ENCODE measurements at places on chromosomes 12 and 14.
A peak's percentile ranks its signal among the peaks of the same experiment; 100 is the strongest.

DNA sequence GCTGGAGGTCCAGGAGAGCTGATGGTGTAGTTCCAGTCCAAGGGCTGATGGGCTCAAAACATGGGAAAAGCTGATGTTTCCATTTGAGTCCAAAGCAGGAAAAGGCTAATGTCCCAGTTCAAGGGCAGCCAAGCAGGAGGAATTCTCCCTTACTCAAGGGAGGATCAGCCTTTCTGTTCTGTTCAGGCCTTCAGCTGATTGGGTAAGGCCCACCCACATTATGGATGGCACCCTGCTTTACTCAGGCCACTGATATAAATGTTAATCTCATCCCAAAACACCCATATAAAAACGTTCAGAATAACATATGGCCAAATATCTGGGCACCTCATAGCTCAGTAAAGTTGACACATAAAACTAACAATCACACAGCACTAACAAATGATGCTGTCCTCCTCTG, 64.1 kb downstream of the SAMD4A start:
- DNase-seq: no peak
- H3K27ac ChIP-seq: no peak overlapping the region
- H3K4me1 ChIP-seq: peaks cover 6% of the 10 kb centered on the region

GRCh38 chr12:54217774-54218241, 29.0 kb upstream of the SMUG1 start:
- H3K4me3 ChIP-seq: peak overlapping the region; percentile 21
- H3K36me3 ChIP-seq: no peaks in the 10 kb centered on the region
- H3K27me3 ChIP-seq: peaks cover 2% of the 10 kb centered on the region
- H3K4me1 ChIP-seq: peaks cover 3% of the 10 kb centered on the region
- DNase-seq: no peak
- H3K27ac ChIP-seq: no peak overlapping the region

- H3K36me3 ChIP-seq: no peaks in the 10 kb centered on the region
- H3K27ac ChIP-seq: no peak overlapping the region
- DNase-seq: no peak
- H3K4me1 ChIP-seq: no peaks in the 10 kb centered on the region
- no peak overlapping the region for H3K4me3 ChIP-seq
Measured at GRCh38 chr12:75568801-75569200, 57.4 kb upstream of the KRR1 start.

- no peak for DNase-seq
- no peaks in the 10 kb centered on the region for H3K36me3 ChIP-seq
- H3K4me1 ChIP-seq: no peaks in the 10 kb centered on the region
- no peak overlapping the region for H3K27ac ChIP-seq
- no peak overlapping the region for H3K4me3 ChIP-seq
- H3K27me3 ChIP-seq: no peaks in the 10 kb centered on the region
Measured at GRCh38 chr14:98189062-98189461, 1082.9 kb downstream of the BCL11B start.

DNA sequence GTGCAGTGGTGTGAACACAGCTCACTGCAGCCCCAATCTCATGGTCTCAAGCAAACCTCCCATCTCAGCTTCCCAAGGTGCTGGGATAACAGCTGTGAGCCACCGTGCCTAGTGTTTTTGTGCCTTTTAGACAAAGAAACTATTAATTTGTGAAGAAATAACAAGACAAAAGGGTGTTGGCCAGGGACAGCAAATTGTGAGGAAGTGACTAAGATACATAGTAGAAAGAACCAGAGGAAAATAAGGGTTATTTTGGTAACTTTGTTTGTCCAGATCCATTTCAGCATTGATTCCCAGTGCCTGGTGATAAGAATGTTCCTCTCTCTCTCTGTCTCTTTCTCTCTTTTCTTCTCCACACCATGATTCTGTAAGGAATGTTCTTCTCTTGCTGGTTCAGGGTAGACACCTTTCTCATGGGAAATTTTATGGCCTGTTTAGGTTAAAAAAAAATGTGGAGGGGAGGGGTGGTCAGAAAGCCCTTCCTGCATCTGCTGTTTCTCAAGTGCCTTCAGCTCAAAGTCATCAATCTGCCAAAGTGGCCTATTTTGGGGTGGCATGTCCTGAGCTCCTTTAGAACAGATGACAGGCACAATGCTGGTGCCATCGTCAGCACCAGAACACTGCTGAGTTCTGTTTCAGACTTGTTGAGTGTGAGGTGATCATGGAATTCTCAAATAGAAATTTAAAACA, 184.4 kb upstream of the EEA1 start:
- no peaks in the 10 kb centered on the region for H3K36me3 ChIP-seq
- H3K27me3 ChIP-seq: no peaks in the 10 kb centered on the region
- no peaks in the 10 kb centered on the region for H3K4me1 ChIP-seq
- DNase-seq: no peak

DNA sequence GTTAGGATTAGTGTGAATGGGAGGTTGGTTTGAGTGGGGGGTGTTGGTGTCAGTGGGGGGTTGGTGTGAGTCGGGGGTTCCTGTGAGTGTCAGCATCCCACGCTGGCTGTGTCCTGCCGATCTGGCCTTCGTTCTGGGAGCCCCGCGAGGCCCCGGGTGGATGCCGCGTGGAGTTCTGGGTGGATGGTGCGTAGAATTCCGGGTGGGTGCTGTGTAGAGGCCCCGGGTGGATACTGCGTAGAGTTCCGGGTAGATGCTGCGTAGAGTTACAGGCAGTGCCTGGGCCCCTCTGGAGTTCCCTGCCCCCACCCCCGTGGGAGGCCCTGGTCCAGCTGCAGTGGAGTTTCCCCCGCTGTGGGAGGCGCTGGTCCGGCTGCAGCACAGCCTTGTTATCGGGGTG, 8.7 kb downstream of the NOC4L start:
- H3K27ac ChIP-seq: no peak overlapping the region
- H3K4me3 ChIP-seq: no peak overlapping the region
- H3K27me3 ChIP-seq: no peaks in the 10 kb centered on the region
- H3K36me3 ChIP-seq: peaks cover 24% of the 10 kb centered on the region
- DNase-seq: no peak

DNA sequence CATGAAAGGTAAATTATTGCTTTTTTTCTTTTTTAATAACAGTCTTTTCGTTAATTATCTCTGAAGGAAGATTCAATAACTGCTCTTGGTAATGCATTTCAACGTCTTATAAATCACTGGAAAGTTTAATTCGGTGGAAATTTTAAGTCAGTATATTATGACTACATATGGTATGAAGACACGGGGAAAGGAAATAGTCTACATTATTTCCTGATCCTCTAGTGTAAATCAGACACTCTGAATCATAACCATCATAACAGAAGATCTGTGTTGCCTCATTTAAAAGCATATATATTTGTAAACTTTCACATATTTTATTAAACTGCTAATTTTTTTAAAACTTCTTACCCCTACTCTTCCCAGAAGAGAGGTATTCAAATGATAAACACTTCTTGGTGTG, 53.7 kb downstream of the EFCAB11 start:
- no peaks in the 10 kb centered on the region for H3K4me1 ChIP-seq
- DNase-seq: no peak
- H3K36me3 ChIP-seq: no peaks in the 10 kb centered on the region
- H3K27ac ChIP-seq: no peak overlapping the region
- no peak overlapping the region for H3K4me3 ChIP-seq

DNA sequence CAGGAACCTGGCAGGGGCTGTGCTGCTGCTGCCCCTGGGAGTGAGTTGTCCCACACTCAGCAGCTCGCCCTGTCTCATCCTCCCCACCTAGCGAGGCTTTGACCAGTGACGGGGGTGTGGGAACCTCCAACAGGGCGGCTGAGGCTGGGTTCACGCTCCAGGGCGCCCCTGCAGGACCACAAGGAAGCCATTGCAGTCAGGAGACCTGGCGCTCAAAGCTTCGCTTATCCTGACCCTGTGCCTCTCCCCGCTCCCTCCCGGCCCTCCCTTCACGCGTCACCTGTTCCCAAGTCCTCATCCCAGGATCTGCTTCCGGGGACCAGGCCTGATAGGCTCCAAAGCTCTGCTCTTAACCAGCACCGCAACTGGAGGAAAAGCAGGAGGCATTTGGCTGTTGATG, 272.0 kb upstream of the SFSWAP start:
- no peaks in the 10 kb centered on the region for H3K4me1 ChIP-seq
- H3K4me3 ChIP-seq: no peak overlapping the region
- no peaks in the 10 kb centered on the region for H3K27me3 ChIP-seq
- no peaks in the 10 kb centered on the region for H3K36me3 ChIP-seq
- H3K27ac ChIP-seq: no peak overlapping the region

GRCh38 chr14:35897616-35898111, 71.5 kb downstream of the BRMS1L start:
- no peak for DNase-seq
- no peaks in the 10 kb centered on the region for H3K36me3 ChIP-seq
- H3K4me3 ChIP-seq: no peak overlapping the region
- no peak overlapping the region for H3K27ac ChIP-seq
- H3K27me3 ChIP-seq: no peaks in the 10 kb centered on the region
- no peaks in the 10 kb centered on the region for H3K4me1 ChIP-seq

- H3K36me3 ChIP-seq: no peaks in the 10 kb centered on the region
- H3K27ac ChIP-seq: no peak overlapping the region
- H3K4me3 ChIP-seq: no peak overlapping the region
- no peaks in the 10 kb centered on the region for H3K27me3 ChIP-seq
- no peak for DNase-seq
- peaks cover 3% of the 10 kb centered on the region for H3K4me1 ChIP-seq
Measured at GRCh38 chr12:10101648-10102220, 2.9 kb upstream of the CLEC1A start.

GRCh38 chr14:32311294-32312009, 17.6 kb upstream of the AKAP6 start:
- no peaks in the 10 kb centered on the region for H3K4me1 ChIP-seq
- H3K27me3 ChIP-seq: no peaks in the 10 kb centered on the region
- no peak overlapping the region for H3K27ac ChIP-seq

DNA sequence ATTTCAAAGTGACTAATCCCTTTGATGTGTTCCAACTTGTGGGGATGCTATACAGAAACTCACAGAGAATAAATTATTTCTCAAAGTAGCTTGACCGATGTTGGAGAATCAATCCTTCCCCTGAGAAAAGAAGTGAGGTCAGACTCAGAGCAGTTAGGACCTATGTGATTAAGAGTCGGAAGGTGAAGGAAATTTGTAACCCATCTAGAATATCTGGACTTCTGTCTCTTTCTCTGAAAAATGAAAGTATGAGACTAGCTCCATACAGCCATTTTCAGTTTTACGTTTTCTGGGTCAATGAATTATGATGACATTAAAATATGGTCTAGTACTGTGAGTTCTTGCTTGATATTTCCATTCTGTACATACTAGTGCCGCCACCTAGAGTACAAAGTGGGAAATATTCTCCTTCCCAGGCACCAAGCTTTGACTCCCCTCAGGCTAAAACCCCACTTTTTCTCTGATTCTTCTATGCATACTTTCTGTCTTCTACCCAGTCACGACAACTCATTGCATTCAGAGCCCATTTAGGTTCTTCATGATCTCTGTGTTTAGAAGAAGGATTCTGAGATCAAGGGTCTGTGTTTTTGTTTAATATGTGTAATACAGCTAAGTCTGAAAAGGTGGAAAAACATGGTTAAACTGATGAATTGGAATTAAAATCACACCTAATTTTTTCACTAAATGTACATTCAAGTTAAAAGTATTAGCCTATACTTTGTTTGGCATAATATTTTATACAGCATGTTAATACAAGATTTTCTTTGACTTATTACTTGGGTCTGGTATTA, 6.9 kb upstream of the NTS start:
- no peak overlapping the region for H3K27ac ChIP-seq
- H3K4me1 ChIP-seq: peaks cover 1% of the 10 kb centered on the region

DNA sequence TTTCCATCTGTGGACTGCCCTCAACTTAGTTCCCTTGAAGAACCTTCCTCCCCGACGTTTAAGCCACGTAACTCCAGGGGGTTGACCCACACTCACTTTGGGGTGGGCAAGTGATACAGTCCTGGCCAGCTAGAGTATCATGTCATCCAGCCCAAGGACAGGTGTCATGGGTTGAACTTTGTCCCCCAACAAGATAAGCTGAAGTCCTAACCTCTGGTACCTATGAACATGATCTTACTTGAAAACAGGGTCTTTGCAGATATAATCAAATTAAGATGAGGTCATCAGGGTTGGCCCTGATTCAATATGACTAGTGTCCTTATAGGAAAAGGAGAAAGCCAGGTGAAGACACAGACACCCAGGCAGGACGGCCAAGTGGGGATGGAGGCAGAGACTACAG, 68.6 kb downstream of the ITPK1 start:
- no peak overlapping the region for H3K27ac ChIP-seq
- DNase-seq: no peak
- no peaks in the 10 kb centered on the region for H3K36me3 ChIP-seq
- H3K4me1 ChIP-seq: peaks cover 17% of the 10 kb centered on the region
- no peak overlapping the region for H3K4me3 ChIP-seq
- H3K27me3 ChIP-seq: no peaks in the 10 kb centered on the region

- no peak for DNase-seq
- H3K4me1 ChIP-seq: peaks cover 4% of the 10 kb centered on the region
- H3K27me3 ChIP-seq: no peaks in the 10 kb centered on the region
- no peak overlapping the region for H3K4me3 ChIP-seq
- H3K36me3 ChIP-seq: peaks cover 22% of the 10 kb centered on the region
Measured at GRCh38 chr12:50101663-50102062, 2.1 kb upstream of the GPD1 start.

DNA sequence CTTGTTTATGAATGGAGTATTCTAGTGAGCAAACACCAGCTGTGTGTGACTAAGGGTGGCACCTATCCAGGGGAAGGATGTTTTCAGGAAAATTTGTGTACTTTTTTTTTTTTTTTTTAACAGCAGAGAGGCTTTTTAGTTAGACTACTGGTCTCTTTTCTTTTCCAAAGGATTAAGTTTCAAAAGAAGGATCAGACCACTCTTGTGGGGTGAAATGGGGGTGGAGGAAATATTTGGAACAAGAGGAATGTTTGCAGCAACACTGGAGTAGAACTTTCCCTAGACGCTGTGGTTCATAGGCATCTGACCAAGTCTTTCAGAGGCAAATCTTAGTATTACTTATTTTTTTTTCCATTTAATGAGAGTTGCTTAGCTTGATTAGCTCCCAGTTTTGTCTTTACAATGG, 21.1 kb downstream of the NUBPL start:
- no peaks in the 10 kb centered on the region for H3K27me3 ChIP-seq
- no peak overlapping the region for H3K4me3 ChIP-seq
- H3K4me1 ChIP-seq: no peaks in the 10 kb centered on the region
- H3K27ac ChIP-seq: no peak overlapping the region
- no peak for DNase-seq

Measured in iPS DF 6.9 (cell line).